ENCODE measurements at places on chromosomes 13 and 19. TPM values are rescaled to one million over a fixed set of nuclear protein-coding genes. Genes with fewer than 3 reads are reported as not detected.

Gene ZNF534
- total RNA-seq = not detected

Gene TEX26
- not detected for total RNA-seq

Gene CDC42EP5
- 20.5 TPM for total RNA-seq

Gene ZNF417
- total RNA-seq = 10.9 TPM

Gene SOX21
- not detected for total RNA-seq

Gene FXYD3
- total RNA-seq = 0.38 TPM

Gene KLF5
- total RNA-seq = 3.6 TPM

Gene TNFSF11
- 0.37 TPM for total RNA-seq

Gene CYP4F8
- not detected for total RNA-seq

Gene EHD2
- total RNA-seq = 128 TPM

Gene CHMP2A
- 95.1 TPM for total RNA-seq

Gene SIGLEC8
- not detected for total RNA-seq

Gene CACNG7
- not detected for total RNA-seq

Gene PSG3
- total RNA-seq = not detected

Gene APOE
- total RNA-seq = 248 TPM

Gene PTGER1
- total RNA-seq = not detected

Gene LILRA2
- 1.9 TPM for total RNA-seq

Gene PSG6
- not detected for total RNA-seq

Gene APC2
- not detected for total RNA-seq

Gene S1PR5
- total RNA-seq = 0.72 TPM

Gene KLK11
- not detected for total RNA-seq

Gene MISP
- 3.2 TPM for total RNA-seq

Gene PNMA8B
- total RNA-seq = 0.93 TPM

Gene SCGB2B2
- 0.88 TPM for total RNA-seq

Gene CLEC4G
- 8.3 TPM for total RNA-seq

Gene ERICH6B
- total RNA-seq = not detected

Gene FUT1
- total RNA-seq = 6.1 TPM

Gene DCT
- total RNA-seq = 1.5 TPM

Gene LILRB2
- total RNA-seq = 11.8 TPM

Gene ACP5
- total RNA-seq = 27.5 TPM

Gene ABCA7
- total RNA-seq = 13.9 TPM

Gene CASP14
- total RNA-seq = not detected

Gene HTR2A
- 0.84 TPM for total RNA-seq

Gene ZIK1
- total RNA-seq = 3.5 TPM

Gene ZNF558
- total RNA-seq = 16.1 TPM

Gene TEX101
- total RNA-seq = not detected

Gene KL
- 1.9 TPM for total RNA-seq

Gene MTUS2
- 0.44 TPM for total RNA-seq

Gene TUBB4A
- total RNA-seq = 2.2 TPM

Gene RASAL3
- 6.9 TPM for total RNA-seq

Gene CCDC8
- total RNA-seq = 6.8 TPM

Gene ATP8B3
- 1.7 TPM for total RNA-seq

Gene NLRP9
- not detected for total RNA-seq

Gene DPRX
- total RNA-seq = not detected

Gene TMEM255B
- total RNA-seq = 19.1 TPM

Gene ZNF724
- total RNA-seq = 3.0 TPM

Gene STOML3
- not detected for total RNA-seq

Gene BCAM
- 55.0 TPM for total RNA-seq

Gene LGALS4
- total RNA-seq = not detected

Gene ZFP28
- 9.1 TPM for total RNA-seq

Gene RASIP1
- total RNA-seq = 11.3 TPM

Gene CGB3
- not detected for total RNA-seq

Gene ZNF846
- total RNA-seq = 9.5 TPM
